Keratinocyte (primary cell): ENCODE measurements at places on chromosomes 2 and 18. TPM values are rescaled to one million over a fixed set of nuclear protein-coding genes. Genes with fewer than 3 reads are reported as not detected.

ANO7 gene
- 0.14 to 0.50 TPM (median 0.17 TPM) in 3 replicates for polyA plus RNA-seq

NGEF gene
- polyA plus RNA-seq = 0.03 to 0.17 TPM (median 0.13 TPM) in 3 replicates

APOB gene
- 0.01 TPM in 2 of 3 replicates, not detected in the other for polyA plus RNA-seq

NEU2 gene
- not detected in 3 replicates for polyA plus RNA-seq

MRPL30 gene
- polyA plus RNA-seq = 26.5 to 45.2 TPM (median 27.5 TPM) in 3 replicates

PLEK gene
- 0.04 to 0.28 TPM in 2 of 3 replicates, not detected in the other for polyA plus RNA-seq

SKOR2 gene
- polyA plus RNA-seq = not detected in 3 replicates

IL1B gene
- polyA plus RNA-seq = 221 to 291 TPM (median 232 TPM) in 3 replicates

FOXD4L1 gene
- polyA plus RNA-seq = 0.05 to 0.09 TPM (median 0.08 TPM) in 3 replicates

ADAM17 gene
- polyA plus RNA-seq = 12.4 to 14.3 TPM (median 13.3 TPM) in 3 replicates
